Activated CD8-positive, alpha-beta memory T cell treated with anti-CD3 and anti-CD28 coated beads for 4 hours (primary cell): ENCODE measurements at places on chromosomes 13 and 19.

DNA sequence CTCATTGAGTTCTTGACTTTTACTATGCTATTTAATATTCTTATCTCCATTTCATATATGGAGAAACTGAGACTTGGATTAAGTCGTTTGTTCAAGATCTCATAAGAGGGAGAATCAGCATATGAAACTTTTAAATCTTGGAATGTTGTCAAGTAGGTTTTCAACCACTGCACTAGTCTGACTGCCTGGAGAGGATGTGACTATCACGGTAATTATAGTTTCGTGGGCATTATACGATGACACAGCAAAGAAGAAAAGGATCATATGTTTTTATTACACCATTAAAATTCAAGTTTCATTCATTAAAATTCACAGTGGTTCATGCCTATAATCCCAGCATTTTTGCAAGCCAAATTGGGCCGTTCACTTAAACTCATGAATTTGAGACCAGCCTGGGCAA, 555.2 kb downstream of the SLITRK1 start:
- DNase-seq: no peak

DNA sequence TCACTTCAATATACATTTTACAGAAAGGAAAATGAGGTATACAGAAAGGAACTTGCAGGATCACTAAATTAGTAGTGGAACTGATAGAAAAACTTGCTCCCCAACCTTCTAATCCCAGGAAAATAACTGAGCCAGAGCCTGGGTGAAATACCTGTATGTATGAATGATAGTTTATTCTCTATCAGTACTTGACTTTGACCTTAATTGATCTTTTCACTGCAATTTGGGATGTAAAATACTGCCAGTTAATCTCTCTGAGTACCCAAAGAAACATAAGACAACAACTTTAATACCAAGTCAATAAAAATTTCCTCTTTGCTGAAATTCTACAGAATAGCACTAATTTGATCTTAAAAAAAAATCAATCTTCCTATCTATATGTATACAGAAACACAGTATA, 33.3 kb downstream of the KATNAL1 start:
- no peak for DNase-seq

DNA sequence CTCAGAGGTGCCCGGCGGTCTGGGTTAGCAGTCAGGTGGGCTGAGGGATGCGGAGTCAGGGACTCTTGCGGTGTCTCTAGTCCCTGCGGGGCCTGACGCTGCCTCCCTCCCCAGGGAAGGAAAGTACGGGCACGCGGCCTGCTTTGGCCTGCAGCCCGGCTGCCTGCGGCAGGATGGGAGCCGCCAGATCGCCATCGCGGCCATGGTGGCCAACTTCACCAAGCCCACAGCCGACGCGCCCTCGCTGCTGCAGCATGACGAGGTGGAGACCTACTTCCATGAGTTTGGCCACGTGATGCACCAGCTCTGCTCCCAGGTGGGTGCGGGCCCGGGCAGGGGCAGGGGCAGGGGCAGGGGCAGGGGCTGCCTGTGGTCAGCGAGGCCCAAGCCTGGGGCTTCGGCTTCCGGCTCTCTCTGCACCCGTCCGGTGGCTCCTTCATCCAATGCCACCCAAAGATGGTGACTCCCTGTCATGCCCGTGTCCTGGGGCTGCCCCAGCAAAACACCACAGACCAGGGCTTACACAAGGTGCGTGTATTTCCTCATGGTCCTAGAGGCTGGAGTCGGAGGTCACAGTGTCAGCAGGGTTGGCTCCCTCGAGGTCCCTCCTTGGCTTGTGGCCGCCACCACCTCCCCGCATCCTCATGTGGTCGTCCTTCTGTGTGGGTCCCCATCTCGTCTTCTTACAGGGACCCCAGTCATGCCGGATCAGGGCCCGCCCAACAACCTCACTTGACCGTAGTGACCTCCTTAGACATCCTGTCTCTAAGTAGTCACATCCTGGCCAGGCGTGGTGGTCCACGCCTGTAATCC, 11.3 kb upstream of the ZNF554 start:
- DNase-seq: no peak

GRCh38 chr19:3910105-3910504, 22.8 kb upstream of the NMRK2 start:
- no peak for DNase-seq

DNA sequence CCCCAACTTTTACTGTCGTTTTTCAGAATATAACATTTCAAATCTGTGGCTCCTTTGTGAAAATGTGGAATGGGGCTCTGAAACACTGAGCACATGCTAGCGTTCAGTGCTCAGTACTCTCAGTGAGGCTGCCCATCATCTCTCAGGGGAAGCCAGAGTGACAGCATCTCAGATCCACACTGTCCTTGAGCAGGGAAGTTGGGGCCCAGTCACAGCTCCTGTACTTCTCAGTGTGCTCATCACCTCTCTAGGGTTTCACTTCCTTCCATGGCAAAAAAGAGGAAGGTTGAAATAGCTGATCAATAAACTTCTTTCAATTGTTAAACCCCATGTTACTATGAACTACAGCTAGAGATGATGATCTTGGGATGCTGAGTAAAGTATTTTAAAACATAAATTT, 565.9 kb upstream of the SPRY2 start:
- no peak for DNase-seq

- DNase-seq: no peak
Observed at GRCh38 chr13:98175043-98175442, 2.0 kb downstream of the RNF113B start.

DNA sequence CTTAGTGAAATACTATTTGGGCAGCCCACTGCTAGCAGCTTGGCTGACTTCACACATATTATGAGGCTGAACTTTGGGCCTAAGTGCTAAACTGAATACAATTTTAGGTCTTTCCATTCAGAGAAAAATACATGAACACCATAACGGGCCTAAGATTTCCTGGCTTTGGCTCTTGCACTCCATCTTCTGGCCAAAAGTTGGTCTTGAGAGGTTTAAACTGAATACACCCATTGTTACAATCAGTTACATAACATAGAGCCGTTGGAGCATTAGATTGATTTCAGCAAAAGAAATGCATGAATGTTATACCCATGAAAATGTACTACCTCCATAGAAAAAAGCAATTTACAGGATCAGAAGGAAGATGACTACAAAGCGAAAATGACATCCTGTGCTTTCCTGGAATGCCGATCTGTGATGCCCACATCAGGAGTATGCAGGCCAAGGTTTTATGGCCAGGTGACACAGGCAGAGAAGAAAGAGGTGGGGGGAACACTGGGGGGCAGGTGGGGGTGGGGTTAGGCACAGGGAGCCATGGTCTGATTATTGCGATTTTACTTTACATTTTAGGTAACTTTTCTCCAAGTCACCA, 11.1 kb upstream of the SHISA2 start:
- no peak for DNase-seq

- no peak for DNase-seq
Observed at GRCh38 chr19:40363069-40363468, 14.6 kb downstream of the PLD3 start.

DNA sequence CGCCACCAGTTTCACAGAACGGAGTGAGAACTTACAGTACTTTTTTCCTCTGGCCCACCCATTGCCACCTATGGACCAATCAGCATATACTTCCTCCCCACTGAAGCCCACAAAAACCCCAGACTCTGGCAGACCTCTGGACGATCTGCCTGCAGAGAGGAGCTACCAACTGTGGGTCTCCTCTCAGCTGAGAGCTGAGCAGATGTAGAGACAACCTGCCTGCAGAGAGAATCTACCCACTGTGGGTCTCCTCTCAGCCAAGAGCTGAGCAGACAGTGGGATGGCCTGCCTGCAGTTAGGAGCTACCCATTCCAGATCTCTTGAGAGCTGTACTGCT, 69.7 kb downstream of the PIBF1 start:
- DNase-seq: no peak

- DNase-seq: peak; percentile 98
Observed at GRCh38 chr19:16111160-16111908, at the start of gene RAB8A. Gene RAB8A, plus strand, starts transcription at chr19:16111889. Its CDS starts 13 bp downstream, at chr19:16111902.

GRCh38 chr13:84933797-84934196, 865.4 kb downstream of the SLITRK6 start:
- no peak for DNase-seq

DNA sequence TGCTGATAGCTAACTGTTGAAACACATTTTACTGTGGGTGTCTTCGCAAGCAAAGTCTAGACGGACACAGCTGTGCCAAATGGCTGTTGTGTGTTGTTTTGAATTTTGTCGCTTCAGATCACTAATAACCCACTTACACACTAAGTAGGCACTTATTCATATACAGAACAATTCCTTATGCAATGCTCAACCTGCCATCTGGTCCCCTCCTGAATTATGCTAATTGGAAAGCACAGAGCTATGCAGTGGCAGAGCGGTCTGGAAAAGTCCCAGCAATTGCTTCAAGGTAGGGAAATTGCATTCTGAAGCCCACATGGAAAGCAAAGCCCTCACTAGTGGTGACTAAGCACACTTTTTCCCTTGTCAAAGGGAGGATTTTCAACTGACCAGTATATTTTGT, 69.9 kb downstream of the C13orf42 start:
- DNase-seq: no peak

DNA sequence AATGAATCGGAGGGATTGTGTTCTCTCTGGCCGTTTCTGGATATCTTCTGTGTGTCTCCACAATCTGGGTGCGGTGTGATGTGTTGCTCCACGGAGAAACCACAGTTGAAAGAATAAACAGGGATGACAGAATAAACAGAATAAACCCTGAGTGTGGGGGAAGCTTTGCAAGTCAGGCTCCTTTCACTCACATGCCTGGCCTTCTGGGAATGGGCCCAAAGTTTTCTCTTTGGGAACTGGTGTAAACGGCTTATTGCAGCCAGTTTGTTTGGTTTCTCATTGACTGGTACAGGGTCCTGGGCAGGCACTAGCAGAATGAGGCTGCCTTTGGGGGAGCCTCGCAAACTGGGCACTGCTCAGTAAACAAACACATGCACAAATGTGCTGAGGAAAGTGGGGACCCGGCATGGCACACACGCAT, 324.7 kb downstream of the DLEU7 start:
- DNase-seq: no peak

- no peak for DNase-seq
Observed at GRCh38 chr19:12112701-12113100, 27.4 kb downstream of the ZNF20 start.

DNA sequence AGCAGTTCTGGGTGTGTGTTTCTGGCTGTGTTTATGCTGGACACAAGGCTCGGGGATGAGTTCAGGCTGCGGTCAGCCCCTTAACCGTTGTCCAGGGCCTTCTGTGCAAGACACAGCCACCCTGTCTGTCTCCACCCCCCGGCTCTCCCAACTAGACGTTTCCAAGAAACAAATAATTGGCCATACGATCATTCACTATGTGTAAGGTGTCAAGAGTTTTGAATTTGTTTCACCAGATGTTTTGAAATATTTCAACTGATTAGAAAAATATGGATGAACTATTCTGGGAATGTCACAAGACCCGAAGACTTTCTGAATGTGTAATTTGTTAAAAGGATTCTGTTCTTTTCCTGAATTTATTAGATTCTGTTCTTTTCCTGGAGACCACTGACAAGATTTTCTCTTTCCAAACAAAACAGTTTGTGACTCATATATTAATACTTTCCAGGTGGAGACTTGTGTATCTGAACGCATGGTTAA, 318.2 kb downstream of the MYO16 start:
- DNase-seq: no peak

DNA sequence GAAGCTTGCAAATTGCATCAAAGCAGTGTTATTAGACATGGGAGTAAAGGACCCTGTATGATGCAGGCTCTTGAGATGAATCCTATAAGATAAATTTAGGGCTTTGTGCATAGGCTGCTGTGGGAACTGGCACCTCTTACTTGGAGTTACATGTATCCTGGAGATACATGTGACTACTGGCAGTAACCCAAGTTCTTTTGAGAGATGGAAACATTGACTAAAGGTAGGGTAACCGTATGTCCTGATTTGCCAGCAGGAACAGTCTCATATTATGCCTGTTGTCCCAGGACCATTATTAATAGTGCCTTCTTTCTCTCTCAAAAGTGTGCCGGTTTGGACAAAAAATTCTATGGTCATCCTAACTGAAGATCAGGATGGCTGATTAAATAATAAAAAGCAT, 195.4 kb downstream of the LACC1 start:
- DNase-seq: no peak

DNA sequence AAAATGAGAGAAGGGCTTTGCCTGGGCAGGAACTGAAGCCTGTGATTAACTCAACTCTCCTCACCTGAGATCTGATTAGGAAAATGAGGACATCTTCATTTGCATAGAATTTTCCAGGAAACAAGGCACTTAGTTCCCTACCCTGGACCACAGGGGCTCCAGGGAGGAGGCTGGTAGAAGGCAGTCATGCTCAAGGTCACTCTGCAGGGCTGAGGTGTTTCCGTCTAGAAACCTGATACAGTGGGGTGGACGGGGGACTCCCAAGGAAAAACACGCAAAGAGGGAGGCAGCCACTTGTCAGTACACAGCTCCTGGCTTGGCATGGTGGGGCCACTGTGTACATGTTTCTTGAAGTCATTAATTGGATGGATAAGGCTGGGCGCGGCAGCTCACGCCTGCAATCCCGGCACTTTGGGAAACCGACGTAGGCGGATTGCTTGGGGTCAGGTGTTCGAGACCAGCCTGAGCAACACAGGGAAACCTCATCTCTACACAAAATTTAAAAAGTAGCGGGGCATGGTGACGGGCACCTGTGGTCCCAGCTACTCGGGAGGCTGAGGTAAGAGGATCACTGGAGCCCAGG, 6.0 kb downstream of the KLK14 start:
- DNase-seq: no peak

DNA sequence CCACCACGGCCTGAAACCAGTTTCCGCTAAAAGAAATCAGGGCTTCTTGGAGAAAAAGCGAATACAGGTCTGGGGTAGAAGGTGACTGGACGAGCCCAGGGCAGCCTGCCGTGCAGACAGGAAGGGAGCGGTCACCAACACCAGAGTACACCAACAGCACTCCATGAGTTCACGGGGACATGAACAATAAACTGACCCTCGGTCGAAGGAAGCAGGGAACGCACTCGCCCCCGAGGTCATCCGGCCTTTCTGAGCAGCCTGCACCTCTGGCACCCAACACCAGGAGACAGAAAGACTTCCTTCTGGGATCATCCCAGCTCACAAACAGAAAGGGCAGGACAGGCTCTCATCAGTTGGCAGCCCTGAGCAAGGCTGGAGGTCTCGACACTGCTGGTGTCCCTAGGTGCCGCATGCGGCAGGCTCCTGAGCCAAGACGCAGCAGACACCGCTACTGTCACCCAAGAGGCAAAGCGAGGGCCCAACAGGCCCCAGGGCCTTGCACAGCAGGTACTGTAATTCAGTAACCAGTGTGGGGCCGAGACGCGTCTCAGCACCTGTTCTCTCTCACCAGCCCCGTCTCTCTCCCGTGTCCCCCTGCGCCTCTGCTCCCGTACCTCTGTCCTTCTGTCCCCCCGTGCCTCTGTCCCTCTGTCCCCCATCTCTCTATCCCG, 18.0 kb downstream of the DCUN1D2 start:
- DNase-seq: no peak
